Activated naive CD8-positive, alpha-beta T cell treated with anti-CD3 and anti-CD28 coated beads for 36 hours (primary cell): ENCODE measurements at places on chromosomes 2 and 18.

DNA sequence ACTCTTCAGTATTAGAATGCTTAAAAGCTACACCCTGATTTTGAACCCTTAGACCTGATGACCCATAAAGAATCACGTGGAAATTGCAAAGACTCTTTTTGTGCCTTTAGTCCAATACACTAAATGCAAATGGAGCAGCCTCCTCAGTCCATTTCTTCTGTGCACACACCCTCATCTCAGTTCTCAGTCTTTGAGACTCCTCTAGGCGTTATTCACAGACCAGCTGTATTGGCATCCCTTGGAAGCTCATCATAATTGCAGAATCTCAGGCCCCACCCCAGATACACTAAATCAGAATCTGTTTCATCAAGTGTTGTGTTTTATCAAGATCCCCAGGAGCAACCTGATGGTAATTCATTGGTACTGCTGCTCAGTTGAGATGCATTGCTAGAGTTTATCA, 335.0 kb upstream of the ATP5MC3 start:
- no peak for DNase-seq

GRCh38 chr2:206259376-206260187, 14.9 kb upstream of the ZDBF2 start:
- DNase-seq = no peak

DNA sequence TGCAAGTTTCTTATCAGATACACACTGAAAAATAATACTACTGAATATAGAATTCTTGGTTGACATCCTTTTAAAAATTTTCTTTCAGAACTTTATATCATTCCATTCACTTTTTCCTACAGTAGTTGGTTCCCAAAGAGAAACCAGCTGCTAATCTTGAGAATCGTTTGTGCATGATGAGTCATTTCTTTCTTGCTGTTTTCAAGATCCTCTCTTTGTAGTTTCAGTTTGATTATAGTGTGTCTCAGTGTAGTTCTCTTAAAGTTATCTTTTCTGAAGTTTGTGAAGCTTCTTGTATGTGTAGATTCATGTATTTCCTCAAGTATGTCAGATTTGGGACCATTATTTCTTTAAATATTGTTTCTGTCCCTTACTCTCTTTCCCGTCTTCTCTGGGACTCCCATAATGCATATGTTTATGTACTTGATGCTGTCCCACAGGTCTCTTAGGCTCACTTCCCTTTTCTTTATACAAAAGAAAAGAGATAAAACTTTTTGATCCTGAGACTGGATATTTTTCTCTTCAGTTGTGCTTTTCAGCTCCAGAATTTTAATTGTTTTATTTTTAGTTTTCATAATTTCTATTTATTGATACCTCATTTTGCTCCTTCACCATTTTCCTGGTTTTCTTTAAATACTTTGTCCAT, 801.0 kb downstream of the TDRD15 start:
- no peak for DNase-seq

DNA sequence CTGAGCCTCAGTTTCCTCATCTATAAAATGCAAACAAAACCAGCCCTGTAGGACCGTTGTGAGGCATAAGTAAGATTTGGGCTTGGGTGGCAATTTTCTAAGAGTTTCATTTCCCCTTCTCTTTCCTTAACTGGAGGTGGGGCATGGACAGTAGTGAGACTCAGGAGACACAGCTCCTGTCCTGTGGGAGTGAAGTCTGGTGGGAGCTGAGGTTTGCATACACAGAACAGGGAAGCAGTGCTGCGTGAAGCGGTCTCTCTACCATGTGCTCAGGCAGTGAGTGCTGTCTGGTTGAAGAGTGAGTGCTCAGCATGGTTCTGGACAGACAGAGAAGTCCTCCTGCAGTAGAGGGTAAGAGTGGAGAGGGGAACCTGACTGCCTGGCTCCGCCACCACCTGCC, 62.3 kb upstream of the MCFD2 start:
- no peak for DNase-seq

DNA sequence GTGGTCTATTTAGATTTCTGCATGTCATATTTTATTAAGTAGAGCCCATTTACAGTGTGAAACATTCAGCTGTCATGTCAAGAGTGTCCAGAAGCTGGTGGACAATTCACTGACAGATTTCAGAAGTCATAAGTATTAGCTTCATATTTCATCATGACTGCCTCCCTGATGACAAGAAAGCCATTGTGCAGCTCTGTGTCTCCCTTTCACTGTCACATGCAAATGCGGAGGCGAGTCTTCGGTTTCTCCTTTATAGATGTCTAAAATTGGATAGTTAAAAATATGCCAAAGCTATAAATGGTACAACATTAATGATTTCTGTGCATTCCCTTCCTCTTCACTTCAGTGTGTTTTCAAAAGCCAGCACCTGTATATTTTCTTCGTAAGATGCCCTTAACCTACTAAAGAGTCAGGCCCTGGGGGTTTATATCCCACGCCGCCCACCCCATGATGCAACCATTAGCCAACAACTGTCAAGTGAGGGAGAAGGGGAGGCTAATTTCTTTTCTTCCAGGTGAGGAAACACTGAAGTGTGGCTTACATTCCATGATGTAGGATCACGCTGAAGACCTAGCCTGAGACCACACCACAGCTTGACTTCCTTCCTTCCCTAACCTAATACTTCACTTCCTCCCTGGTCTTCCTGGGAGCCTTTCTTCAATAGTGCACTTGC, 99.6 kb upstream of the DDX18 start:
- no peak for DNase-seq

DNA sequence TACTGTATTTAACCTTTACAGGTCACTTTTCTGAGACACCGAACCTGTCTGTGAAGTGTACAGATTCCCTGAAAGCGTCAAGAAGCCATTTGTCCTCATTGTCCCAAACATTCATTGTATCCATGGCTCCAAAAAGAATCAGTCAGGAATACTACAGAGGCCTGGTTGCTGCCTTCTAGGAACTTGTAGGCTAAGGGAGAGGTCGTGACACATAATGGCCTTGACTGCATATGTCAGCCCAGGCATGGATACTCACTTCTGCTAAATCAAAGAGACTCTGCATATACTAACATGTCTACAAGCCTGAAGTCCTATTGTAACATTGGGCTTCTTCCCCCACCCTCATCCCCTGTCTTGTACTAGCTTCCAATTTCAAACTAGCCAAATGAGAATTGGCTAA, 40.2 kb downstream of the ONECUT2 start:
- no peak for DNase-seq
